Ureter (tissue), 1 donor: ENCODE measurements at places on chromosomes 6 and 20. TPM values are rescaled to one million over a fixed set of nuclear protein-coding genes. Genes with fewer than 3 reads are reported as not detected.

GRCh38 chr6:168641446-168641845, 200.5 kb downstream of the SMOC2 start:
- DNase-seq: no peak

GRCh38 chr6:31040801-31041200, 30.5 kb downstream of the MUC22 start:
- no peak for DNase-seq

DNA sequence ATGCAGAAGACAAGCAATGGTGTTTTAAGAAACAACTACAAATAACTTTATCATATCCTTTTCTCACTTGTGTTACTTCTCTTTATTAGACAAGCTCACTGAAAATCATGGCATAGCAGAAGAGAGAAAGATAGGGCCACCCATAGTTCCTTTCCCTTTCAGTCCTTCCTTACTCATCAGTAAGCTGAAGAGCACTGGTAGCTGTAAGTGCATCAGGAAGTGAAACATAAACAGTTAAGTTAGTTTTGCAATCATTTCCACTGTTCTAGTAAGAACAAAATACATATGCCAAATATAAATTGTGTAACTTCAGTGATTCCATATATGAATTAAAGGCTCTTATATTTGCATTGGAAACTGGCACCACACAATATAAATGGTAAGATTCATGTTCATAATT, 220.1 kb downstream of the HACE1 start:
- DNase-seq: no peak

DNA sequence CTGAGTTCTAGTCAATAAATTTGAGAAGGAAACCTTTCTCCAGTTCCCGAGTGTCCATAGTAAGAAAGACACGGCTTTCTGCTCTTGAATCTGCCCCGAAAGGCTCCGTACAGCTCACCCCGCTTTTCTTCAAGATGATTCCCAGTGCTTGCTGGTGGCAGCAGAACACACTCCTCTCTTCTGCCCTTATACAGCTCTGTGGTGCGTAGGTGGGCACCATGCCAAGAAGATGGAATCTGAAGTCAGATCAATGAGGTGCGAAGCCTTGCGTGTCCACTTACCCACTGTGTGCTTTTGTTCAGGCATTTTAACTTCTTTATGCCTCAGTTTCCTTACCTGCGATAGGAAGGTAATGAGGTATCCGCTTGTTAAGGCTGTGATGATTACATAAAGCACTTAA, 142.2 kb downstream of the WDR27 start:
- DNase-seq: no peak

GRCh38 chr6:50974319-50974718, 155.6 kb downstream of the TFAP2B start:
- no peak for DNase-seq

DNA sequence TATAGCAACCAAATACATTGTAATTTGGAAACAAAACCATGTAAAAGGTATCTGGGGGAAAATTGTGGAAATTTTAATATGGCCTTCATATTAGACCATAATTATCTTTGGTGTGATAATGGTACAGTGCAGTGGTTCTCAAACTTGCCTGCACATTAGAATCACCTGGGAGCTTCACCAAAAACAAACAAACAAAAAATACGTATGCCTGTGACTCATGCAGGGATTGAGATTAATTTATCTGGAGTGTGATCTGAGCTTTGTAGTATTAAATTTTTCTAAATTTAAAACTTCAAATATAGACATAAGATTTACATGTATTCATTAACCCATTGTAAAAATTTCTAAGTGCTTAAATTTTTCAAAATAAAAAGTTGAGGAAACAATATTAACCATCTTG, 31.5 kb downstream of the ARHGAP18 start:
- DNase-seq: no peak

GRCh38 chr20:52231230-52231746, 39.7 kb upstream of the ZFP64 start:
- no peak for DNase-seq

- no peak for DNase-seq
These were observed 23.0 kb upstream of the CD24 start for GRCh38 chr6:106997392-106998158.

DNA sequence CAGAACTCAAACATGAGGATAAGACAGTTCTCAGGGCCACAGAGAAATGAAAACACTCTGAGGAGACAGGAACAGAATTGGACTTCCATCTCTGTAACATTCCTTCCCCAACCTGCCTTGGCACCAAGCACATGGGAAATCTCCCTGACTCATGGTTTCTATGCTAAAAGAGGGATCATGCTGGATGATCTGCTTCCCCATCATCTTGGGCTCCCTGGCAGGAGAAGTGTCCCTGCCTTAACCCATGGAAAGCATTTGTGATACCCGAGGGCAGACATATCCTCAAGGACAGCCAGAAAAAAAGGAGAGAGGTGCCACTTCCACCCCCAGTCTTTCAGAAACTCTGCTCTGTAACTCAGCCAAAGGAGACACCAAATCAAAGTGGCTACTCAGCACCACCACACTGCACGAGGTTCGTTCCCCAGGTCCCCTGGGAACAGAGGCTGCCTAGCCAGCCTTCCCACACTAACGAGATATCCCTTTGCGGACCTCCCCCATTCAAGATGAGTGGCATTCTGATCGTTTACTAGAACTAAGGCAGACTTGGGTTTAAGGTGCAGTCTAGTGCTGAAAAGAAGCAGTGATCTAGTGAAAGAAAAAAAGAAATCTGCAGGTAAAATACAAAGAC, 34.8 kb downstream of the BLOC1S5 start:
- DNase-seq: no peak

DNA sequence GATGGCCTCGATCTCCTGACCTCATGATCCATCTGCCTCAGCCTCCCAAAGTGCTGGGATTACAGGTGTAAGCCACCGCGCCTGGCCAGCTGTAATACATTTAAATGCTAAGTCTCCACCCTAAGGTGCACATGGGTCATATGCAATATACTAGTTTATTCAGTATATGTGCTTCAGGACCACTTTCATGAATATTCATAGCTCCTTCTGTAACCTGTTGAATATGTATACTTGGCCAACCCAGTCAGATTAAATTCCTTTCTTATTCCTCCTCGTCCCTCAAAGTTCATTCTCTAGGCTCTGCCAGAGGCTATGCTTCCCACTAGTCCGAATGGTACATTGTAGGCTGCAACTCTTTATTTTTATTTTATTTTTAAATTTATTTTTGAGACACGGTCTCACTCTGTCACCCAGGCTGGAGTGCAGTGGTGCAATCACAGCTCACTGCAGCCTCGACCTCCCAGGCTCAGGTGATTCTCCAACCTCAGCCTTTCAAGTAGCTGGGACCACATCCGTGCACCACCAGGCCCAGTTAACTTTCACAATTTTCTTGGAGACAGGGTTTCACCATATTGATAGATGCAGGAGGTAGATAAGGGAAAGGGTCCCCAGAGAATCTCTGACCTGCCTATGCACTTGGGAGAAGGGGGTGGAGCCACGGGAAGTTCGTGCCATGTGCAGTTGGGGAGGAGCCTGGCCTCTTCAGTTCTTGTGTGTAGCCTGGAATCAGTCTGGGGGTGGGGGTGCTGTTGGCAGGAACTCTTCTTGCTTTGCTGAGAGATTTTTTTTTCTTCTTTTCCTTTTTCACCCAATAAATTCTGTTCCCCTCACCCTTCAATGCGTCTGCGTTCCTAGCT, 41.3 kb upstream of the DDR1 start:
- no peak for DNase-seq

- DNase-seq: no peak
These were observed 28.4 kb downstream of the CASP8AP2 start for GRCh38 chr6:89858041-89858440.

GRCh38 chr20:36579996-36580545, 6.7 kb downstream of the TGIF2 start:
- no peak for DNase-seq

GRCh38 chr6:118565311-118565960, 17.3 kb downstream of the PLN start:
- DNase-seq: no peak

GRCh38 chr6:169029861-169030260, 223.8 kb downstream of the THBS2 start:
- DNase-seq: no peak

Gene HEBP2
- total RNA-seq: 101 TPM

Gene HLA-DOB
- 1.9 TPM for total RNA-seq

Gene HLA-DPA1
- 145 TPM for total RNA-seq

Gene RNF144B
- 34.0 TPM for total RNA-seq

Gene CRISP3
- 117 TPM for total RNA-seq

Gene ENPP5
- total RNA-seq: 12.5 TPM
